Activated naive CD4-positive, alpha-beta T cell treated with anti-CD3 and anti-CD28 coated beads, Interleukin-2, amount 10 ng/mL, durations not matched to agents 7 days and 5 days (primary cell): ENCODE measurements at places on chromosomes 13 and 19.

- DNase-seq = no peak
Observed at GRCh38 chr19:49507803-49508494, 4.5 kb upstream of the FCGRT start.

- DNase-seq = no peak
Observed at GRCh38 chr19:30000862-30001261, 58.8 kb downstream of the URI1 start.

DNA sequence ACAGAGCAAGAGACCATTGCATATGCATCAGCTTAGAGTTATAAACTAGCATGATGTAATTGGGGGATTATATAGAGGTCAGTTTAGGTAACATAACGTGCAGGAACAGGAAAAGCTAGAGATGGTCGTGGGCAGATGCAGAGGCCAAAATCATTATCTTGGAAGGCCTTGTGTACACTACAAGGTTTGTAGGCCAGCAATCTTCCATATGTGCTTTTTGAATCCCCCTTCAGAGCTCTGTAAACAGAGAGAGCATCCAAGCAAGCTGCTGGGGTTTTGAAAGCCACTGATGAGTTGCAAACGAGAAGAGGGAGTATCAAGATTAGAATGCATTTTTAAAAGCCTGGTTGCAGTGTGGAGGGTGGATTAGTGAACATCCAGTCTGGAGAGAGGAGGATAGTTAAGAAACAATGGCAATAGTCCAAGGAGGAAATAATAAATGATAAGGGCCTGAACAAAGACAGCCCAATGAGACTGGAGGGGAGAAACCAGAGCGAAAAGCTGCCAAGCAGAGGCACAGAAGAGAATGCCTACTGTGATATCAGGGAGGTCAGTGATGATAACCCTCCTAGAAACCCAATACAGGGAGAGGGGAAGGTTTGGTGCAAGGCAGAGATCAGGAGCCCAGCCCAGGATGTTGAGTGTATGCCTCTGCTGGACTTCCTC, 109.6 kb downstream of the ZAR1L start:
- no peak for DNase-seq

DNA sequence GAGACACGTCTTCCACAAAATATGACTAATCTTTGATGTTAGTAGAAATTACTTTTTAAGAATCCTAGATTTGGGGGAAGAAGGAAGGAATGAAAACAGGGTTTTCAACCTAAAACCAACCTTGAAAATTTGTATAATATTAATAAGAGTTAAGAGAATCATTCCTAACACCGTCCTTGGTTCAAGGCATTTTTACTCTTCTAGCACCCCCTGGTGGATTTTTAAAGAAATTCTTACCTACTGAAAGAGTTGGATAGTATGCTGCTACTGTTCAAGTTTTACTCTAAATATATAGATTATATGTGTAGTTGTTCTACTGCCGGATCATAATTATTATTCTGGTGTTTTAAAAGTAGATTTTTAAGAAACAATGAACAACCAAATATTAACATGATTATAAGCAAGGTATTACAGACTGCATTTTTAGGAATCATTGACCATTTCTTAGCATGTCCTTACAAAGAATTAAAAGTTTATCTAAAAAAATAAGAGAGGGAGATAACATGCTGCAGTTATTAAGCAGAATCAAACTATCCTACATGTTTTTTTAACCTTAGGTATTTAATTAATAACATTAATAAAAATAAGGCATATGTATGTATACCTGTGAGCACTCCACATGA, 7.4 kb upstream of the SLITRK6 start:
- no peak for DNase-seq

- no peak for DNase-seq
Observed at GRCh38 chr19:28843761-28844492, 369.0 kb downstream of the UQCRFS1 start.

DNA sequence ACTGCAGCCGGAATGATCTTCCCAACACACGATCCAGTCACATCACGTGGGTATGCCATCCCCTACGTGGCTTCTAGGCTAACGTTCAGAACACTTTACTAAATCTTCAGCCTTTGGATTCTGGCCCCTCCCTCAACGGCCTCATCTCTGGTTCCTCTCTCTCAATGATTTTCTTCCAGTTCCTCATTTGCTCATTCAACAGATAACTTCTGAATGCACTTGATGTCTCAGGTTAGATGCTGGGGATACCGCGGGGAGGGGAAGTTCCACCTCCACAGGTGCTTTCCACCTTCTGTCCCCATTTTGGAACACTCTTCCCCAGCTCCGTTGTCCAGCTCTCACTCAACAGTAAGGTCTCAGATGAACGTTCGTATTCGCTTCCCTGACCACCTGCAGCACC, 66.1 kb downstream of the ATP7B start:
- DNase-seq = no peak

DNA sequence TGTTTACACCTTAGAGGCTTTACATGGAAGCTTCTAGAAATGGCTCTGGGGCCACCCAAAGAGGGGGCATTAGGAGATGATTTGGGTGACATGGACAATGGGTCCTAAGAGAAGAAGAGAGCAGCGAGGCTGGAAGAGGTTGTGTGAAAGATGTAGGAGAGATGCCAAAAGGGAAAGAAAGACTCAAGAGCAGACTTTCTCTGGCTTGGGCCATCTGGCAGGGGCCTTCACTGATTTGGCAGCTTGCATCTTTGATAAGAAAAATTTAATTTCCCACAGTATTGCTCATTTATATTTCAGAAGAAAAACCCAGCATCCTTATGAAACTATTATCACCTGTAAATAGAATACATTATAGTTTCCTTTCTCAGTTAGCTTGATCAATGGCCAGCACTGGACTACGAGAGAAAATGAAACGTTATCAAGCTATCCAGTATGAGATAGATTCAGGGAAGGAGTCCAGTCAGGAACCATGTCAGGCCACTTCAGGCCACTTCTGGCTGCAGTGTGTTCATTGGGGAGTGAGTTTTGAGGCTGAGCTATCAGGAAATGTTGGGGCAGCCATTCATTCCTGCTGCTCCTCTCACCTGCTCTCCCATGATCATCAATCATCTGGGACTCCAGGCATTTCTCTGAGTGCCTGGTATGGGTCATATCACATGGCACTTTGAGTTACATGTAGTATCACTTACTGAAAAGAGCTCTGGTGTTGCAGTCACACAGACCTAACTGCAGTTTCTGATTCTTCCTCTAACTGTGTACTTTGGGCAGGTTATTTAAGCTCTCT, 10.3 kb downstream of the SCEL start:
- DNase-seq = no peak

DNA sequence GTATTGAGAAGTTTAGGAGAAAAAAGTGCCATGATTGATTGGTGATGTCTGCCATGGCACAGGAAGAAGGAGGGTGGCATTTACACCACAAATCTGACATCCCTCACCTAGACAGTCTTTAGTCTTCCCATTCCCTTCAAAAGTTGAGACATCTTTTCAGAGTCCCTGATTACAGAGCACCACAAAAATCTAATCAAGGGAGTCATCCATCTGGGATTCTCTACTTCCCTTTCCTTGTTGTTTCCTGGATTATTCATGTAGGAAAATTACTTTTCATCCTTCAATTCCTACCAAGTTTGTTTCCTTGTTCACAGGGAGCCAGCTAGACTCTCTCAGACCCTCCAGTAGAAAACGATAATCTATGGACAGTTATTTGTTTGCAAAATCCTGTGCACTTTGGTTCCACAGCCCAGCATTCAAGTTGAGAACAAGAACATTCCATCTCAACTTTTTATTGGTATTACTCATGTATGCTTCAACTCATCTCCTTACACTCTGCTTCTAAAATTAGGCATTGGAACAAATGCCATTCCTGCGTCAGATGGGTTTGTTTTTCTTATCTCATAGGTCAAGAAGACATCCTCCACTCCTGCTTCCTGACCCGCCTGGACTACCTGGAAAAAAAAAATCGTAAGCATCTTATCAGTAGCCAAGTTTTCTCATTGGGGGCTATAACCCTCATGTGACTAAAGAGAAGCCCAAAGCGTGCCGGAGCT, 259.9 kb downstream of the FOXO1 start:
- no peak for DNase-seq

GRCh38 chr19:7562646-7563393, 27.3 kb downstream of the PNPLA6 start:
- DNase-seq = peak; percentile 48

- no peak for DNase-seq
Observed at GRCh38 chr19:13024951-13025697, 29.8 kb downstream of the NFIX start.

- peak; percentile 20 for DNase-seq
Observed at GRCh38 chr13:38686577-38687245, at the start of gene FREM2. TSS of gene FREM2 (plus strand) at chr13:38687077. CDS start at chr13:38687345, 268 bp downstream.

DNA sequence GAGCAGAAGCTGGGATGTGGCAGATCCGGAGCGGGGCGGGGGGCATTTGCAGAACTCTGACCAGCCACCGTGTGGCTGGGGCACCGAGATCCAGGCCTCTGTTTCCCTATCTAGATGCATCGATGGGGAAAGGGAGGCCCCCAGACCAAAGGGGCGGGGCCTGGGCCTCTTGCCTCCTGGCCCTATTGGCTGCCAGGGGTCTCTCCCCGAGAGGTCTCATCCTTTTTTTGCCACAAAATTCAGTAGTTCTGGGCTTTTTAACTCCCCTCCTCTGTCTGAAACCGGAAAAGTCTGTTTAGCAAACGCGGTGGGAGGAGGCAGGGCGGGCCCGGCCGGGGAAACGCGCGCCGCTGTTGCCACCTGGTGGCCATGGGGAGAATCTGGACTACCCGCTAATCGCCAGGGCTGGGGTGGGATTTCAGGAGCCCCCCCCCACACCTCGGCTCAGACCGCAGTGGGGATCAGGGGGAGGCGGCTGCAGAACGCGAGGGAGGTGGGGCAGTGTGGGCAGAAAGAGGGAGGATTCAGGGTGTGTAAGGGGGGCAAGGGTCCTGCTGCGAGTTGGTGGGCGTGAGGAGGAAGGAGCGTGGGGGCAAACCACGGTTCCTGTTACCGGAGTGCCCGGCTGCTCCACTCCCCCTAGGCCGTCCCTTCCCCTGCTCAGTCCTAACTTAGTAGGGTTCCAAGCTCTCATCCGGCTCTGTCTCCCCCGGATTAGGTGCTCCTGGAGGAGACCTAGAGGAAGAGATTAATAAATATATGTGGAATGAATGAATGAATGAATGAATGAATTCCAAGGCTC, 28.3 kb downstream of the IL12RB1 start:
- peak; percentile 86 for DNase-seq

GRCh38 chr19:38517321-38517720, 83.8 kb downstream of the RYR1 start:
- DNase-seq = no peak

DNA sequence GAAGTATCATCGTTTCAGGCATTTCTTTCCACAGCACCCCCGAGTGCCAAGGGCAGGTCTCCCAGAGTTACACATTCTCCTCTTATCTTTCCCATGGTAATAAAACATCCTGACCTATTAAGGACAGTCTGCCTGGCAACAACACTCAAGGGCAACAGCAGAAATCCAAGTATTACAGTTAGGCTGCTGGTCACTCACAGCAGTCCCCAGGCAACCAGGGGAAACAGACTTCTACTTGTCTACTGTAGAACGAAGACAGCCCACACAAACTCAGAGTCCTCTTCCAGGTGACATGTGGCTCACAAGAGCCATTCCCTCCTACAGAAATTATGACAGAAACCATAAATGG, 24.3 kb downstream of the RCBTB1 start:
- DNase-seq = no peak

- DNase-seq = peak; percentile 84
Observed at GRCh38 chr19:3047496-3048189, 14.7 kb downstream of the TLE5 start.

GRCh38 chr19:10036601-10037071, 23.4 kb downstream of the RDH8 start:
- no peak for DNase-seq

GRCh38 chr19:4730740-4731171, 7.1 kb upstream of the DPP9 start:
- DNase-seq = peak; percentile 74

- DNase-seq = no peak
Observed at GRCh38 chr19:30208436-30209060, 163.6 kb upstream of the ZNF536 start.

DNA sequence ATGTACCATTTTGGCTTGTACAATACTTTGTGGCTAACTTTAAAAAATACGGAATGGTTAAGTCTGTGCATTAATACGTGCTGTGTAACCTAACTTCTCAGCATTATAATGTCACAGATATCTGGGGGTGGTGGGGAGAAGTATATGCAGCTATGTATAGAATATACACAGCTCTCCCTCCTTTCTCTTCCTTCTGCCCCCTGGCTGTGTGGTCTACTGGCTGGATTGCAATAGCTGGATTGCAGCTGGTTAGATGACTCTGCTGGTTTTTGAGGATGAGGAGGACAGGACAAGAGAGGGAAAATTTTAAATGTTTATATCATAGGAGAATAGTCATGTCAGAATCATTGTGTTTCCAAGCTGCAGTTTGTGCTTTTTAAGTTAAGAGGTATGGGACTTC, 9.7 kb downstream of the RNASEH2B start:
- no peak for DNase-seq

DNA sequence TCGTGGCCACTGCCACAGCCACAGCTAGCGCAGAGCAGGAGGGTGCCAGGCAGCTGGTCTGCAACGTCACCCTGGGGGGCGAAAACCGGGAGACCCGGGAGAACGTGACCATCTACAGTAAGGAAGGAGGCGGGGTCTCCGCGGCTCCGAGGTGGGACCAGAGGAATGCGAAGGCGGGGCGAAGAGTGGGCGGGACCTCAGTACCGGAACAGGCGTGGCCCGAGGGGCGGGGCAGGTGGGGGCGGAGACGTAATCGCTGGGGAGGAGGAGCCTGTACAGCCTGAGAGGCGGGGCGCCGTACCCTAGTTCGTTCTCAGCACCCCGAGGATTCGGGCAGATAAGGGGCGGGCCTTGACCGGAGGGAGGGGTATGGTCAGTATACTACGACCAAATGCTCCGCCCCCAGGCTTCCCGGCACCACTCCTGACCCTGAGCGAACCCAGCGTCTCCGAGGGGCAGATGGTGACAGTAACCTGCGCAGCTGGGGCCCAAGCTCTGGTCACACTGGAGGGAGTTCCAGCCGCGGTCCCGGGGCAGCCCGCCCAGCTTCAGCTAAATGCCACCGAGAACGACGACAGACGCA, 2.5 kb downstream of the ICAM5 start:
- peak; percentile 75 for DNase-seq

GRCh38 chr19:23698711-23699520, 11.9 kb upstream of the ZNF675 start:
- no peak for DNase-seq

DNA sequence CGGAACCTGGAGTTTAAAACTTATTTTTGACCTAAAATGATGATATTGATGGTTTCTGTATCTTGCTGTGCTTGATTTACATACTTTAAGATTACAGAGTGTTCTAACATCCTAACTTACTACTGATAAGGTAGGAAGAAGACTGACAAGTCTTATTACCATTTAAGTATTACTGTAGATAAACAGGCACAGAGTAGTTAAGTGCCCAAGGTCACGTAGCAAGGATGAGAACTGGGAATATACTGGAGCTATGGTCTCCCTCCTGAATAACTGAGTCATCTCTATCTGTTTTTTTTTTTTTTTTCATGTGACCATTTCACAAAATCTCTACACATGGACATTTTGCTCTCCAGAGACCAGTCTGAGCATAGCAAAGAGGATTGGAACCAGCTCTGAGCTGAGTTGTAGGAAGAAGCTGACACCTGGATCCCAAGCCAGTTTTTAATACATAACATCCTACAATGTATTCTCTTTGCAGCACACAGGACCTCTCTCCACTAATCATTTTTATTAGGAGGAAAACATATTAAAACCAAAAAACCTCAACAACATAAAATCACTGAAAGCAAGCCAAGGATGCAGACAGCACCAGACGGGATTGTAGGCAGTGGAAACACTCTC, 173.5 kb downstream of the DNAJC15 start:
- no peak for DNase-seq

GRCh38 chr13:43293008-43293407, 269.6 kb downstream of the DNAJC15 start:
- DNase-seq = no peak

GRCh38 chr13:28494778-28495537, at the start of gene FLT1:
TSS of gene FLT1 (minus strand) at chr13:28495128. CDS start at chr13:28494843, 285 bp downstream.
- peak; percentile 63 for DNase-seq
